ENCODE measurements at places on chromosomes 5 and 9.
A peak's percentile ranks its signal among the peaks of the same experiment; 100 is the strongest.

GRCh38 chr9:94175669-94176068, 83.4 kb upstream of the ZNF169 start:
- no peak for DNase-seq

- DNase-seq: no peak
Measured at GRCh38 chr9:92290785-92291429, 2.6 kb downstream of the IARS1 start.

GRCh38 chr9:80691229-80691628, 998.1 kb downstream of the TLE1 start:
- no peak for DNase-seq

GRCh38 chr5:30981576-30981975, 211.9 kb upstream of the CDH6 start:
- DNase-seq: no peak

- peak; percentile 20 for DNase-seq
Measured at GRCh38 chr5:142014911-142015584, 2.2 kb upstream of the GNPDA1 start.

DNA sequence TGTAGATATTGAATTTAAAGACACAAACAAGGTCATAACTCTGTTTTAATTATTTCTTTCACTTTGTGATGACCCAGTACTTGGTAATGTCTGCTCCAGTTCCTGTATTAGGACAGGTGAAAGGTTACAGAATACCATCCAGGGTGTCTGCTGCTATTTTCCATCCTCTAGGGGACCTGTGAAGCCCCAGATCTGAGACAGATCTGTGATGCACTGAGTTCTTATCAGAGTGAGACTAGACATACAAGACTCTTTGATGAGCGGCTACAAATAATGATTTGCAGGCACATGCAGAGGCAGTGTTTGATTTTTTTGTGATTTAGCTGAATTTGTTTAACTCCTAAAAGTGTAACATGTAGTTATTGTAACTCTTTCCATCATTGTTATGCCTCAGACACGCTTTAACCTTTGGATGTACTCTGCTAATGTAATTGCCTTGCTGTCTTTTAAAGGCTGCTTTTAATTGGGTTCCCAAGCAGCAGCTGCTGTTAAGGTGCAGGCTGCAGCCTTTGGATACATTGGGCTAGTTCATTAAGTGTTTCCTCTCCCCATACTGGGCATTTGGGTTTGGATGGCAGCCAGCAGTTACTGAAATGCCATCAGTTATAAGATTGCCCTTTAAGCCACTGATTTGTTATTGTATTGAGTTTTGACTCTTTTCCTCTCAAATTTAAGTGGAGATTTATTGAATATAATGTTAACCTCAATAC, 63.3 kb downstream of the RASGRF2 start:
- DNase-seq: no peak

- no peak for DNase-seq
Measured at GRCh38 chr9:104836235-104836634, 72.3 kb downstream of the NIPSNAP3B start.

- no peak for DNase-seq
Measured at GRCh38 chr5:61385627-61386026, 53.6 kb downstream of the ZSWIM6 start.

DNA sequence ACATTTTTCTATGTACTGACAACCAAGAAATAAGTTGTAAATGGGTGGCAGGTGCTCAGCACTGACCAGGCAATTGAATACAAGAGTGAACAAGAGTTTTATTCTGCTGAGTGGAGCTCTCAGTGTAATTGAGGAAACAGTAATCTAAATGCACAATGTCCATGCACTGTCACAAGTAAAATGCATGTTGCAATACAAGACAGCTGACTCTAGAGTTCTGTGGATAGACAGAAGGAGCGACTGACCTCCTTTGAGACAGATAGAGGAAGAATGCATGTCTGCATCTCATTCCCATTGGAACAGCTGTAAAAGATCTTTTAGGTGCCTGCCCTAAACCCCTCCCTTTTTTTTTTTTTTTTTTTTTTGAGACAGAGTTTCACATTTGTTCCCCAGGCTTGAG, 299.0 kb downstream of the FBXL7 start:
- DNase-seq: no peak

- no peak for DNase-seq
Measured at GRCh38 chr9:127754099-127755060, 19.3 kb upstream of the TOR2A start.

GRCh38 chr5:138352071-138352721, at the start of gene KDM3B:
KDM3B (plus strand) TSS chr5:138352685; CDS start chr5:138352796, 111 bp downstream.
- DNase-seq: peak; percentile 75

GRCh38 chr9:88258024-88258423, 119.7 kb upstream of the SPATA31C2 start:
- DNase-seq: no peak

- DNase-seq: no peak
Measured at GRCh38 chr5:72505539-72506157, 1.6 kb downstream of the ZNF366 start.

- no peak for DNase-seq
Measured at GRCh38 chr5:2205596-2206226, 323.0 kb upstream of the IRX4 start.

DNA sequence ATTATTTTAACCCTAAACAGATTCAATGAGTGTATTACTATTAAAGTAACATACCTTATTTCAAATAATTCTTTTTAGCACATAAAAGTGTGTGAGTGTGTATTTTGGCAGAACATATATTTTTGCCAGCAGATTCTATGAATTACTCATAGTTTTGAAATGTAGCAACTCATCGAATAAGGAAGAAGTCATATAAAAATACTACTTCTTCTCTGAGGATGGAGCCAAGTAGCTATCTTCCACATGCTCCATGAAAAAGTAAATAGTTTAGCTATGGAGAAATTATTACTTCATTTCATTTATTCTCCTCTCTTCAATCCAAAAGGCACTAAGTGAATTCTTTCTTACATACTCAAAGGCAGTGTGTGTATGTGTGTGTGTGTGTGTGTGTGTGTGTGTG, 1090.4 kb upstream of the CDH6 start:
- DNase-seq: no peak

DNA sequence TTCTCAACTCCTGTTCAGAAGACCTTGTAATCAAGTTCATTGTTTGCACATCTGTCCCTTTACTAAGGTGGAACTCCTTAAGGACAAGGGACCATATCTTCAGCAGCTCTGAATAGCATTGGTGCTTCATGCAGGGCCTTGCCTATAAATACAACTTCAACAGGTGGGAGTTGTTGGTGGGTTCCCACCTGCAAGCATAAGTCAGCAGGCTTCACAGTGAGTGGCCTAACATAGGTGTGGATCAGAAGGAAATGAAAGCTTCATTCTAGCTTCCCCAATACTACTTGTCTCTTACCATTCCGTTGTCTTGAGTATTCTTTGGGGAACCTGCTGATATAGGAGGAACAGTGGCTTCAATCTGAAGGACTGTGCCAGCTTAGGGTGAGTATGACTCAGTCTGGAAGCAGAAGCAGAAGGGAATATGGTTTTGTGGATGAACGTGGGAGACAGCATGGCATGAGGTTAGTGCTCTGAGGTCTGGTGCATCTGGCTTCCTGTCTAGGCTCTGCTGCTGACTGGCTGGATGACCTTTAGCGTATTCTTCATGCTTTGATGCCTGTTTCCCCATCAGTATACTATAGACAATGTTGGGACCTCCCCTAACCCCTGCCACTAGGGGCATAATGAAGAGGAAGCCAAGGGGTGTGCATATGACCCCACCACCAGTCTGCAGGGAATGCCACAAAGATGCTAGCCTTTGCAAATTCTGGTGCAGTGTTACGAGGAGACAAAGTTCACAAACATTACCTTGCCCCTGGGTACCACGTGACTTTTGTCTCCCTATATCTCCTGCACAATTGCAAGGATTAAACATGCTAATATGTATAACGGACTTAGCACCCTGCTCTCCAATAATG, 192.3 kb downstream of the PALM2AKAP2 start:
- no peak for DNase-seq
